ENCODE measurements at places on chromosomes 4 and X.

GRCh38 chr4:169664615-169665014 lies 44.2 kb downstream of the CLCN3 start:
- no peak for DNase-seq

GRCh38 chr4:81030981-81031791 lies 678 bp downstream of the BMP3 start:
- no peak for DNase-seq

GRCh38 chrX:53580742-53581504 lies 105.6 kb downstream of the HUWE1 start:
- no peak for DNase-seq

- no peak for DNase-seq
Observed at GRCh38 chrX:64150775-64151174, 54.7 kb downstream of the AMER1 start.

- no peak for DNase-seq
Observed at GRCh38 chr4:101977076-101977475, 186.5 kb downstream of the BANK1 start.

- DNase-seq = no peak
Observed at GRCh38 chrX:17547658-17548057, 172.7 kb downstream of the NHS start.

DNA sequence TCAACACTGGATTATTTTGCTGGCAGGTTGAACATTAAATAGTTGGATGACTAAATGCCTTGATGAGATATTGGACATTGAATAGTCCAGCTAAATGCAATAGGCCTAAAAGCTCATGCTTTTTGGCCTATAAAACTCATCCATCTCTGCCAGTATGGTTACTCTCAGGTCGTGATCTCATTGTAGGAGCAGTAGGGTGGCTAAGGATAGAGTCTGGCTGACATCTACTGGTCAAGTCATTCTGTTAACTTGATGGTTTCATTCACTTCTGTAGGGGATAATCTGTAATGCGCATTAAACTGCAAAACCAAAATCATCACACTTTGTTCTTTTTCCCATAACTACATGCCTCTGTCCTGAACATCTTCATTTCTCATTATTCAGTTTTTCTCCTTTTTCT lies 227.0 kb downstream of the DKK2 start:
- no peak for DNase-seq

- DNase-seq = no peak
Observed at GRCh38 chr4:5813882-5814255, 79.0 kb downstream of the CRMP1 start.

GRCh38 chr4:85773372-85773771 lies 298.4 kb downstream of the ARHGAP24 start:
- DNase-seq = no peak

GRCh38 chr4:74353858-74354257 lies 11.1 kb upstream of the EREG start:
- DNase-seq = no peak

- DNase-seq = no peak
Observed at GRCh38 chr4:147284256-147284835, 196.6 kb upstream of the EDNRA start.

DNA sequence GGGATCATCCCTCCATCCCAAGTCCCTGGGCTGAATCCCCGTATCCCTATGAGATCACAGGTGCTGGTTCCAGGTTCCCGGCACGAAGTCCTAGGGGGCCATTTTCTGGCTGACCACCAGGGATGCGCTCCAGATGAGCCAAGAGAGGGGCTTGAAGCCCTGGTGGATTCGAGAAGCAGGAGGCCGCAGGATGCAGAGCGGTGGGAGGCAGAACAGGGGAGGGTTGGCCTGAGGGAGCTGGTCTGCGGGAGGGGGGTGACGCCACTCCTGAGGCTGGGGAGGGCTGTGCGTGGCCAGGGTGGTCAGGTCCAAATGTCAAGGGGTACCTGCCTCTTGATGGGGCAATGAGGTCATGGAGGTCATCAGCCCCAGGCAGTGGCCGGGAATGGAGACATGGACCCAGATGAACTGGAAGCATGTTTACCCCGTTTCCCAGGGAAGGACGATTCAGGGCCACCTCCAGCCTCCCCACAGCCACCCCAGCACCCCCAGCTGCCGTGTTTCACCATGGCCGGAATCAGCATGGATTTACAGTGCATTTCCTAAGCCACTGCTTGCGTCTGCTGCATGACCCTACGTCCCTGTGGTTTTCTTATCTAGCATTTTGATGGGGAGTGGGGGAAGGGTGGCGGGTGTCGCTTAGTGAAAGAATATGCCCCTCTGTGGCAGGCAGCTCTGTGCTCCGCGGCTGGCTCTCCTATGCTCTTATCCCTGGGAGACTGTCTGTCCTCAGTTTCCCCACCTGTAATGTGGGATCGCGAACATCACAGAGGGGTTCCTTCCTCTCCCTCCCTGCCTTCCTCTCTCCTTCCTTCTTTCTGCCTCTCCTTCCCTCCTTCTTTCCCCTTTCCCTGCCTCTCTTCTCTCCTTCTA lies 17.0 kb upstream of the HTRA3 start:
- DNase-seq = no peak

GRCh38 chr4:152939621-152940020 lies 3.5 kb downstream of the FHDC1 start:
- no peak for DNase-seq

DNA sequence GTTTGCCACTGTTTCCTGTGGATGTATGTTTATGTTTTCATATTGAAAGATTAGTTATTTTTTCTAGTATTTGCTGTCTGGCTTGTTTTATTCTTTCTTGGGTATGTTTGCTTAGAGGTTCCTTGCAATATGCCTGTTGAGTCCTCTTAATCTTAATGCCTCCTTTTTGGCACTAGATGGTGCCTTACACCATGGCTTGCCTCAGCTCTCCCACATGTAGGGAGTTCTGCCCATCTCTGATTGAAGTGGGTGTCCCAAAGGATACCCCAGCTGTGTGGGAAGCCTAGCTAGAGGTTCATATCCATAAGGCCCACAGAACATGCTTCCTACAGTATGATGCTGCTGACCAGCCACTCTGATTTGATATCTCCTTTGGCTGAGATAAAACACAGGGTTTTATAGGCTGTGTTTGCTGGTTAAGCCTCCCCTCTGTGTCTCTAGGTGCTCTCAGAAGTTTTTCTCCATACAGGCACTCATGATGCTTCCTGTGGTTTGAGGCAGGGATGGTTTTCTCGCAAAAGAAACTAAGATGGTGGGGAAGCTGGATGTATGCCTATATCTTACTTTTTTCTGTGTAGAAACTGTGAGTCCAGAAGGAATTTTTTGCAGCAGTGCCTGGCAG lies 162.4 kb downstream of the ASB9 start:
- no peak for DNase-seq

- DNase-seq = no peak
Observed at GRCh38 chr4:136383082-136383481, 1149.2 kb downstream of the PCDH18 start.

DNA sequence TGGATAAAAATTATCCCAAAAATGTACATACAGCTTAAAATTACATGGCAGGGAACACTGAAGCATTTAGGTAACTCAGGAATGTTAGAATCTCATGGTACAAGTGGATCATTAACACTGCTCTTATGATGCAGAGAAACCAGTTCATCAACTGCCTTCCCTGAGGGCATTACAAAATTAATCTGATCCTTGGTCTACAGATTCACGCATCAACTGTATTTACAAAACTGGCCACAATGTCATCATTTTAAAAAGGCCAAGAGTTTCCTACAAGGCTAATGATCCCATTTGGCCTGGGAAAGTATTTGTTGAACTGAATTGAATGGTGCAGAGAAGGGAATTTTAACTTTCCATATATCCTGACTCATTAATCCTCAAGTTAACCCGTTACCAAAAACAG lies 84.6 kb downstream of the TSPAN5 start:
- no peak for DNase-seq

- DNase-seq = no peak
Observed at GRCh38 chr4:165724786-165725185, 148.3 kb upstream of the TLL1 start.

DNA sequence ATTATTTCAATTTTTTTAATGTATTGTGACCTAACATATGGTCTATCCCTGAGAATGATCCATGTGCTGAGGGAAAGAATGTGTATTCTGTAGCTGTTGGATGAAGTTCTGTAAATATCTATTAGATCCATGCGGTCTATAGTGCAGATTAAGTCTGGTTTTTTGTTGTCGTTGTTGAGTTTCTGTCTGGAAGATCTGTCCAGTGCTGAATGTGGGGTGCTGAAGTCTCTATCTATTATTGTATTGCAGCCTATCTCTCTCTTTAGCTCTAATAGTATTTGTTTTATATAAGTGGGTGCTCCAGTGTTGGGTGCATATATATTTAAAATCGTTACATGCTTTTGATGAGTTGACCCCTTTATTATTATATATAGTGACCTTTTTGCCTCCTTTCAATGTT lies 26.2 kb upstream of the PAGE3 start:
- DNase-seq = no peak

DNA sequence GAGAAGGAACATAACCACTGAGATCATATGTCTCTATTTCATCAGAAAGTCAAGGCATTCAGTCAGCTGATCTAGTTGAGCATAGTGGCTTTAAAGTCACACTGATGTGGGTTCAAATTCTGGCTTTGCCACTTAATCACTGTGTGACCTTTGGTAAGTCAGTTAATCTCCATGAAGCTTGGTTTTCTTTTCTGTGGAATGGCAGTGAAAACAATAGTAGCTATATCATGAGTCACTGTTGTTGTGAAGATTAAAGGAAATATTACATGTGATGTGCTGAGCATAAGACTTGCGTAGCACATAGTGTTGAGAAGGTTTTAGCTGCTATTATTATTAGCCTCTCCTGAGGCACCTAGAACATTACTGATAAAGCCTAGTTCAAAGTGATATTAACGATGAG lies 242.2 kb downstream of the FMR1NB start:
- DNase-seq = no peak

DNA sequence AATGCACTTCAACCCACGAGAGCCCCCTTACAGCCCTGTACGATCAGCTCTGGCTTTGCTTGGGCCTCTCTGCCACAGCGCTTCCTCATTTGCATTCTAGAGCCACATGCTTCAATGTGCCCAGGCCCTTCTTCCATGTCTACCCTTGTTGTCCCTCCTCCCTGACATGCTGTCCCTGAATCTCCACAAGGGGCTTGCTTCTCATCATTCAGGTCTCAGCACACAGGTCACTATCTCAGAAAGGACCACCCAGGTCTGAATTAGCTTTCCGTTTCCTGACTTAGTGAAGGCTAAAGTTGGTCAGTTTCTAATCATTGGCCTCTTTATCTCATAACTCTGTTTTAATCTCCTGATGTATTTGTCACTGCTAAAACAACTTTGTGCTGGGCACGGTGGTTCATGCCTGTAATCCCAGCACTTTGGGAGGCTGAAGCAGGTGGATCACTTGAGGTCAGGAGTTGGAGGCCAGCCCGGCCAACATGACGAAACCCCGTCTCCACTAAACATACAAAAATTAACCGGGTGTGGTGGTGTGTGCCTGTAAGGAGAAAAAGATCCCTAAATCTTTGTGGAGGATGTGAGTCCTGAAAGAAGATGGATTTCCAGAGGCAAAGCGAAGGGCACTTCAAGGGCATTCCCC lies 17.9 kb upstream of the SLC34A2 start:
- no peak for DNase-seq

GRCh38 chrX:8364369-8365141 lies 100.1 kb upstream of the VCX3B start:
- DNase-seq = no peak

- DNase-seq = no peak
Observed at GRCh38 chr4:3184725-3185124, 64.2 kb upstream of the MSANTD1 start.

DNA sequence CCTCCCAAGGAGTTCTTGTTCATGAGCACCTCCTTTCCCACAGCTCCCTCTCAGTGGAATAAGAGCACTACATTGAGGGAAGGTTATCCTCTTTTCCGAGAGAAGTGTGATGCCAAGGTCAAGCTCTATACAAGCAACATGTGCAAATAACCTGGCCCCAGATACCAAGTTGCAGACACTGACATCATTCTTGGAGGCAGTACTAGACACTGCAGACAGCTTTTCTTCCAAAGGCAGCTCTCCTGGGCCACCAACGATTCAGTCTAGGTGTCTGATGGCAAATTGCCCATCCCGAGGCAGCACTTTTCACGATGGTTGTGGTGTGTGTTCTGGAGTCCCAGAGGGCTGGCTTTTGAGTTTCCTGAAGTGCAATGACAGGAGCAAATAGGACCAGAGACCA lies 384.9 kb downstream of the TLL1 start:
- DNase-seq = no peak

DNA sequence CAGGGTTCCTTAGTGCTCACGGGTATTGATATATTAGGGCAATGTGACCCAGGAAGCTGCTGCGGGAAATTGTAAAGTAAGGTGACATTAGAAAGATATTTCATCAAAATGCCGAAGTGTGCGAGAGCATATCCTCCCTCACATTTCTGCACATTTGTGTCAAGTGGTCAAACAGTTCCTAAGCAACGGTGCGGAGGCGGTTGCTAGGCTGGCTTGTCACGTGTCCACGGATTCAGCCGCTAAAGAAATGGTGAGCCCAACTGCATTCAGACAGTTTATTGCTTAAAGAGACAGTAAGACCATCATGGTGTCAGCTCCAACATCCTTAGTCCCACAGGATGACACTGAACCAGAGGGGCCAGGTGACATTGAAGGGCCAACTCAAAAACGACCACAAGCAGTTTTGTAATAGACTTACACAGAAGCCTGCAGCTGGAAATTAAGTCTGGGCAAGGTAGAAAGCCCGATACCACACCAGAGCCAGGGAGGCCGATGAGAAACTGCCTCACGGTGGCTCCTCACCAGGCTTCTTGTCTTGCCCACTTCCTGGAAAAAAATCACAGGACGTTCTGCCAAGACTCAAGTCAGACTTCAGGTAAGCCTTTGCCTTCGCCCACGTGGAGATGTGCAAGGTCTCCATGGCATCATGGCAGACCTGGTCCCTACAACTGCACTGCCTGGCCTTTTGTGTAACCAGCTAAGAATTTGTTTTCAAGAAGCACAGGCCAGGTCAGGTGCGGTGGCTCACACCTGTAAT lies 50.4 kb downstream of the USP11 start:
- no peak for DNase-seq

- DNase-seq = no peak
Observed at GRCh38 chr4:98967786-98968329, 27.7 kb upstream of the METAP1 start.

- no peak for DNase-seq
Observed at GRCh38 chrX:138748480-138748879, 37.0 kb upstream of the FGF13 start.

DNA sequence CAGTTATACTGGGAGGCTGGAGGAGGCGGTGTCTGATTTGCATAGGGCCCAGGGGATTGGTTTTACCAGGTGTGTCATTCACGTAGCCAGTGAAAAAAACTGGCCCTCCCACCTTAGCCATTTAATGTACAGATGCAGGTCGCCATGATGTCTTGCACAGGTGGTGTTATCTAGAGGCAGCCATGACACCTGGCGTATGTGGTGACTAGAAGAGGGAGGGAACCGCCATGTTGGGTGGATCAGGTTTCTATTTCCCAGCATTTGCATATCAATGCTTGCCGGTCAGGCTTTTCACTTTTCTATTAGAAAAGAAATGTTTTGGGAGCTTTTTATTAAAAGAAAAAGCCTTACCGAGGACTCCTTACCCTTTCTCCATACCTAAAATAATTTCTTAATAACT lies 523.4 kb downstream of the ADGRL3 start:
- DNase-seq = no peak
